CD14-positive monocyte (primary cell): ENCODE measurements at places on chromosomes 11 and 22. TPM values are rescaled to one million over a fixed set of nuclear protein-coding genes. Genes with fewer than 3 reads are reported as not detected.

TRIM22 gene
- polyA plus RNA-seq = 98.7 and 277 TPM in 2 replicates

DNA sequence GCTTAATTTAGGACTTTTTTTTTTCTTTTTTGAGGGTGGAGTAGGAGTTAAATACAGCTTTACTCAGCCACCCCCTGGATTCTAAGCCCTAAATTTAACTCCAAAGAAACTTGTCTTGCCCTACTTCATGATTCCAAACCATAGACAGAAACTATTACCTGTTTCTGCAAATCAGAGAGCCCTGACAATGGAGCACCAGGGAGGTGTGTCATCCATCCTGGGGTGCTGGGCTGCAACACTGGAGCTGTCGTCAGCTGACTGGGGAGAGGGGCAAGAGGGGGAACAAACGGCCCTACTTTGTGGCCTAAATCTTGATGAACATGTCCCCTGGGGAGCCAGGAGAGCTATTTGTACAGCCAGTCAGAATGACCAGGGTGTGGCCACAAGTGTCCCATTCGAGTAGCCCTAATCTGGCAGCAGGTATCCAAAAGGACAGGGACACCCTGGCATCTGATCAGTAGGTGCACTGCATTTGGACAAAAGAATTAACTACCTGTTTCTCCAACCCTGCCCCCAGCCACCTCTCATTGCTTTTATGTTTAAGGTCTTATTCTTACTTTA lies 50.8 kb downstream of the PLEKHA7 start:
- DNase-seq = no peak

MS4A6A gene
- 3,009 TPM for polyA plus RNA-seq

GRCh38 chr22:26416670-26417276 lies 12.3 kb upstream of the ASPHD2 start:
- DNase-seq = no peak

DNA sequence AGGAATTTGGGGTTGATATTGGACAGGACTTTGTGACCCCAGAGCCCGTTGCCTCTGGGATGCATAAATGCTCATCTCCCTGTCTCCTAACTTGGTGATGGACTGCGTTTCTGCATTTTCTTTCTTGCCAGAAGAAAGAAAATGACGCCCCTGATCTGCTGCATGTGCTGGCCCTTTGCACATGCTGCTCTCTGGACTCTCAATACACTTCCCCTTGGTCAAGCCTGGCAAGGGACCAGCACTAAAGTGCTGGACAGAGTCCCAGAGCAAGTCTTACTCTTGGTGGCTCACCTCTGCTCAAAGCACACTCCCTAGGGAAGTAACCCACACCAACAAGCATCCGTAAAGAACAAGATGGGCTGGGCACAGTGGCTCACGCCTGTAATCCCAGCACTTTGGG lies 40.7 kb downstream of the MYH9 start:
- no peak for DNase-seq

DNA sequence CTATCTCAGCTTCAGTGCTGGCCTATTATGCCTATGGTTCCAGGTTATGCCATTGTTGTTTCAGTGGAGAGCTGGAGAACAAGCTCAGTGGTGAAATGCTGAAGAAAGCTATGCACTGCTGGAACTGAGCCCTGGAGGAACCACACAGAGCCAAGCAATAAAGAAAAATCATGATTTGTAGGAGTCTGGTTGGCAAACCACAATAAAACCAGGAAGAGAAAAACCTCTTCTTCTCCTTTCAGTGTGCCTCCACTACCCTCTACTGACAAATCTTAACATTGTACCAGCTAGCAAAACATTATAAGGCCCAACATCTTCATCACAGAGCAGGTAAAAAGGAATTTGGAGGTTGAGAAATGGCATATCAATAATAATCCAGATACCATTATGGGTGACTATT lies 5.3 kb downstream of the OR51F2 start:
- no peak for DNase-seq

ANKK1 gene
- polyA plus RNA-seq = 0.09 TPM in 1 of 2 replicates, not detected in the other

GRCh38 chr22:42855211-42855610 lies 1.9 kb downstream of the ARFGAP3 start:
- no peak for DNase-seq

GRCh38 chr22:19446603-19447329 lies 745 bp downstream of the C22orf39 start:
- DNase-seq = no peak

LRRC32 gene
- polyA plus RNA-seq = not detected

SCARF2 gene
- polyA plus RNA-seq = 0.12 TPM

RNASEH2C gene
- 95.2 TPM for polyA plus RNA-seq

DNA sequence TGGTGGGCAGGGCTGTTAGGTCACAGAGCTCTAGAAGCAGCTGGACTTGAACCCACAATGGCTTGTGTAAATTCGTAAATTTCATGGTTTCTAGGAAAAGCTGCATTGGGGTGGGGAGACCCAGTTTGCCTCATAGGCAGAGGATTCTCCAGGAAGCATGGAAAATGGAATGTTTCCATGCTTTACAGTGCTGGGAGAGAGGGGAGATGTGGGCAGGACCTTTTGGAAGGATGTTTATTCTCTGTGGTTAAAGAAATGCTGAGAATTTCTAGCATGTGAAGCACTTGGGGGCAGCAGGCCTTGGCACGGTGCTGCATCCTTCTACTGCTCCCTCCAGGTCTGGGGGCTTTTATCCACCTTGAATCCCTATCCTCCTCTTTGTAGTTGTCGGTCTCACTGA lies 46.3 kb downstream of the TRAF6 start:
- DNase-seq = no peak

TNNT3 gene
- polyA plus RNA-seq = 0.62 and 1.4 TPM in 2 replicates

DNA sequence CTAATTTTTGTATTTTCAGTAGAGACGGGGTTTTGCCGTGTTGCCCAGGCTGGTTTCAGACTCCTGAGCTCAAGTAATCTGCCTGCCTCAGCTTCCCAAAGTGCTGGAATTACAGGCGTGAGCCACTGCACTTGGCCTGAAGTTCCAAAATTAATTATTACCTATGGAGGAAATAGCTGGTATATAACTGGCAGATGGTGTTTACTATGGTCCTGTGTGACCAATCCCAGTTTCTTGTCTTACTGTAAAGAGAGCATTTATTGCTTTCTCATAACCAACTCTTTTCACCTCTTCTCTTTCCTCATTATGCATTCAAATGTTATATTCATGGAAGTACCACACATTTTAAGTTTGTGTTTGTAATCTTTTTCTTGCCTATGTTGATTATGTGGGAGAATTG lies 24.2 kb upstream of the ACAT1 start:
- no peak for DNase-seq

DNA sequence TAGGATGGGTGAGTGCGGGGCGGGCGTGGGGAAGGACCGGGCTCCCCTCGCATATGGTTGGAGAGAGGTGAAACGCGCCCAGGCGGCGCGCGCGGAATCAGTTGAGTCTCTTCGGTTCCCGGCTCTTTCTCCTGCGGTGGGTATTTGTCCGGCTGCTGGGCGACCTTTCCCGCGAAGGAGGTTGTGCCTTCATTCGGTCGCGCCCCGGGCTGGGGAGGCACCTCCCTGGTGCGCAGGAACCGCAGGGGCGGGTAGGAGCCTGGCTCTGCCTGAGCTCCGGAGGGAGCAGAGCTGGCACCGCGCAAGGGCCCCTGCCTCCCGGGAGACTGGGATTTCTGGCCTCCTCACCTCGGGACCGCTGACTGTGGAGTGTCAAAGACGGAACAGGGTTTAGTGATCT lies 27.5 kb downstream of the SAA4 start:
- no peak for DNase-seq

ZFP91 gene
- polyA plus RNA-seq = 7.2 and 15.8 TPM in 2 replicates

- no peak for DNase-seq
Observed at GRCh38 chr11:13262096-13262495, 15.5 kb upstream of the BMAL1 start.

CELSR1 gene
- not detected for polyA plus RNA-seq

DNA sequence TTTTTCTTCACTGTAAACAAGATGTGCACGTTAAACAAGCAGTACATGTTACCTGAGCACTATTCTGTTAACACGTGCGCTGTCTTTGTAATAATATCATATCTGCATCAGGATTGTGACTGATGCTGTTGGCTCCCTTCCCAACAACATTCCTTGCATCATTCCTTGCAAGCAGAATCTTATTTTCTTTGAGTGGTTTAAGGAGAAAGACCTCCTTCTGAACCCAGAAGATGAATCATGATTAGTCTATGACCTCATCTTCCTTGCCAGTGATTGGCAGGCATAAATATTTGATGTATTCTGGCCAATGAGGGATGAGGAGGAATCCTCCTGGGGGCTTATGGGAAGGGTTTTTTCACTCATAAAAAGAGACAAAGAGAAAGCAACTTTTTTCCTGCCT lies 46.2 kb downstream of the C11orf71 start:
- DNase-seq = no peak

TOLLIP gene
- 72.1 and 91.0 TPM in 2 replicates for polyA plus RNA-seq

KIRREL3 gene
- polyA plus RNA-seq = not detected in 2 replicates
